A549 (cell line): ENCODE measurements at places on chromosomes 1 and 21. TPM values are rescaled to one million over a fixed set of nuclear protein-coding genes. Genes with fewer than 3 reads are reported as not detected.

DNA sequence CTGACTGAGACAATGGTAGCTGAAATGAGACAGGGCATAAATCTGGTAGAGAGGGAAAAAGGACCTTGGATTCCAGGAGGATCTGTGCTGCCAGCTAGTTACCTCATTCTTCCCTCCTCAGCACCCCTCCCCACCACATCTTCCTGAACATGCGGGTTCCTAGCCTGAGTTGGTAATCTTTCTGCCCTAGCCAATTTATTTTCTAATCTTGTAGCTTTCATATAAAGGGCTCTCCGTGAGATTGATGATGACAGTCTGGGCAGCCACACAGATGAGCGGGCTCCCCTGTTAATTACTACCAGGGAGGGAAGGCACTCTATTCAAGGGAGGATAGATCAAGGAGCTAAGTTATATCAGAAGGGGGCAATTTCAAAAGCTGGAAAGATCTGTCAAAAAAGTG lies 20.2 kb downstream of the ARHGEF11 start:
- DNase-seq, result no peak

GRCh38 chr1:33872683-33873082 lies 8.8 kb downstream of the HMGB4 start:
- DNase-seq, result no peak

LCE2C gene
- not detected in 3 replicates for polyA plus RNA-seq

NTMT2 gene
- polyA plus RNA-seq, result not detected in 3 replicates

TSNAX gene
- polyA plus RNA-seq, result 48.5 to 51.9 TPM (median 51.4 TPM) in 3 replicates
